Fibroblast of lung (primary cell): ENCODE measurements at places on chromosomes 13 and 19.

DNA sequence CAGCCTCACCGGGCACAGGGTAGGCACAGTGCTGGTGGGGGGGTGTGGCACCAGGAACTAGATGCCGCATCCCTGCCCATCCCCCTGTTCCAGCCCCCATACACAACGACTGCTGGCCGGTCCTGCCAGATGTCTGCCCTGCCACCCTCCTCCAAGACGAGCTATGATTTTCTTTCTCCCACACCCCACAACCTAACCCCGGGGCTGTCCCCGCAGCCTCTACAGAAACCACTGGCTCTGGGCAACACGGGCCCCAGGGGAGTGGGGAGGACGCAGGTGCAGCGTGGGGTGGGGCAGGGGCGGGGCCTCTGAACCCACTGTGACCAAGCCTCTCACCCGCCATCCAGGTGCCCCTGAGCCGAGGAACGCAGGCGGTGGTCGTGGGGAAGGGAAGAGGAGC, 15.5 kb downstream of the PGLS start:
- no peak for DNase-seq

- no peak for DNase-seq
Observed at GRCh38 chr19:3013263-3013725, 15.8 kb downstream of the TLE2 start.

GRCh38 chr19:5515737-5516136, 52.0 kb downstream of the TINCR start:
- no peak for DNase-seq

DNA sequence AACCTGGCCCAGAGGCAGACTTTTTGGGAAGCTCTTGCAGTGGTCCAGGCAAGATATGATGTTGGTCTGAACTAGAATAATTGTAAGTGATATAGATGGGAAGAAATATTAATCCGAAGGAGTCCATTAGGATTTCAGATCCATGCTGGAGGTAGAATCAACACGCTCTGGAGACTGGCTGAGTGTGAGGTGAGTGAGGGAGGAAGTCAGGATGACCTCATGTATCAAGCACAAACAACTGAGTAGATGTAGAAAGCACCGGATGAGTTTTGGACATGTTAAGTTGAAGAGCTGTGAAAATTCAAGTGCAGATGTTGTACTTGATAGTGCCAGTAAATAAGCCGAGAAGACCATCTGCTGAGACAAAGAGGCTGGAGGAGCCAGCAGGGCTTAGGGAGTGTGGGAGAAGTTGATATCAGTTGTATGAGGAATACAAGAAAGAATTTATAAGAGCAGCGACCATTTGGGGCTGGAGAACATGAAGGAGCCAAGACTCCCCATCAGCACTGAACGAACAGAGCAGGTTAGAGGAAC, 5.3 kb upstream of the CNMD start:
- no peak for DNase-seq

GRCh38 chr19:7912144-7912696, 2.4 kb upstream of the TGFBR3L start:
- DNase-seq: no peak

- DNase-seq: no peak
Observed at GRCh38 chr19:46536391-46536790, 40.7 kb upstream of the PNMA8B start.

DNA sequence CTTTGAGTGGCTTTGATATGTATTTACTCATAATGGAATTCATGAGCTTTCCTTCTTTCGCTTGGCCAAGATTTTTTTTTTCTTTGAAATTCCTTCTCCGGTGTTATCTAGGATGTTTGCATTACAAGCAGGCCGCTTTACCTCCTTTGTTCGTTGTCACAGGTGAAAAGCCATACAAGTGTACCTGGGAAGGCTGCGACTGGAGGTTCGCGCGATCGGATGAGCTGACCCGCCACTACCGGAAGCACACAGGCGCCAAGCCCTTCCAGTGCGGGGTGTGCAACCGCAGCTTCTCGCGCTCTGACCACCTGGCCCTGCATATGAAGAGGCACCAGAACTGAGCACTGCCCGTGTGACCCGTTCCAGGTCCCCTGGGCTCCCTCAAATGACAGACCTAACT, 16.7 kb downstream of the KLF5 start:
- no peak for DNase-seq
